ENCODE measurements at places on chromosomes 3 and 15.

GRCh38 chr3:160960568-160960967 is 144.6 kb downstream of the B3GALNT1 start:
- DNase-seq, result no peak

- DNase-seq, result no peak
Measured at GRCh38 chr3:126870608-126871210, 112.2 kb upstream of the PLXNA1 start.

- no peak for DNase-seq
Measured at GRCh38 chr3:112407214-112407887, 74.4 kb downstream of the CD200 start.

GRCh38 chr3:114632757-114633424 is 339.1 kb downstream of the TIGIT start:
- no peak for DNase-seq

DNA sequence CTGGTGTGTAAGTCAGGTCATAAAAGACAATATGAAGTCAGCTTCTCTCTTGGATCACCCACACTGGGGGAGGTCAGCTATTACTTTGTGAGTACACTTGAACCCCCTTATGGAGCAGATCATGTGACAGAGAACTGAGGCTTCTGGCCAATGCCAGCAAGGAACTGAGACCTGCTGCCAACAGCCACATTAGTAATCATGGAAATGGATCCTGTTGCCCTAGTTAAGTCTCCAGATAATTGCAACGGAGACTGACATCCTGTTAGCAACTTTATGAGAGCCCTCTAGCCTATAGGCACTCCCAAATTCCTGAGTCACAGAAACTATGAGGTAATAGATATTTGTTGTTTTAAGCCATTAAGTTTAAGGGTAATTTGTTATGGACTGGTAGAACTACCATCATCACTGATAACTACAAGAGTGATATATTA is 110.4 kb upstream of the GMNC start:
- DNase-seq, result no peak

DNA sequence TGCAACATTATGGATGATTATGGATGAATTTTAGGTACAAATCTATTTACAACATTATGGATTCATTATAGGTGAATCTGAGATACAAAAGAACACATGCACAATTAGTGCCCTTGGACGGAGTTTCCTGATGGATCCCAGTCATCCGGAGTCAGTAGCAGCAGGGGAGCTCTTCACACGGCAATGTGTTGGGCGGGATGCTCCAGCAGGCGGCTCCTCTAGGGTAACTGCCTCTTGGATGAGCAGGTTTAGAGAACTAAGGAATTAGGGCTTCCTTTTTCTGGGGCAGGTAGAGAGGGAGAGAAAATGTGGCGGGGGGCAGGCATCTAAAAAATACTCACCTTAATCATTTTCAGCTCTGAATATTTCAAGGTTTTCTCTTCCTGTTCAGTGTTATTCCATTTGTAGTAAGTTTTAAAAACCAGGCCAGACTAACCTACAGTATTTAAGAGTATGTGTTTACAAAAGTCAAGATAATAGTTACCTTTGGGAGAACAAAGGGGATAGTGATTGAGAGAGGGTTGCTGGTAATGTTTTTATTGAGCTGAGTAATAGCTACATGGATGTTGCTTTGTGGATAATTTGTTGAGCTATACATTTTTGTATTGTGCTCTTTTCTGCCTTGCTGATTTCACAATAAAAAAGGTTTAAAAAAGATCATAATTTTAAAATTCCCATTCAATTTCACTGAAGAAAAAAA is 27.4 kb upstream of the GOLM2 start:
- DNase-seq, result no peak

DNA sequence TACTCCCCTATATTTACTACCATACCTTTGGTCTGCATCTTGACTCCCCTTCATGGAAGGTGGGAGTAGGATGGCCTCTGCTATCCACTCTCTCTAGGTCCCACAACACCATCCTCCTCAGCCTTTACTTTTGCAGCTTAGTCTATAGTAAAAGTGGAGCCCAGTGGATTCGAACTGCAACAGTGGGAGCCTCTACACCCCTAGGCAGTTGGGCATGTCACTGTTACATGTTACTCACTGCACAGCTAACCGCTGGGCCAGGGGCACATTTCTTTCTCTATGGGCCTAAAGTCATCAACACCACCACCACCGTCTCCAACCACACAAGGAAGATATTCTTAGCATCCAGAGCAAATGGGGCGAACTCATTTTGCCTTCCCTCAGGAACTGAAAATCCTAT is 62.9 kb downstream of the KLF13 start:
- no peak for DNase-seq

DNA sequence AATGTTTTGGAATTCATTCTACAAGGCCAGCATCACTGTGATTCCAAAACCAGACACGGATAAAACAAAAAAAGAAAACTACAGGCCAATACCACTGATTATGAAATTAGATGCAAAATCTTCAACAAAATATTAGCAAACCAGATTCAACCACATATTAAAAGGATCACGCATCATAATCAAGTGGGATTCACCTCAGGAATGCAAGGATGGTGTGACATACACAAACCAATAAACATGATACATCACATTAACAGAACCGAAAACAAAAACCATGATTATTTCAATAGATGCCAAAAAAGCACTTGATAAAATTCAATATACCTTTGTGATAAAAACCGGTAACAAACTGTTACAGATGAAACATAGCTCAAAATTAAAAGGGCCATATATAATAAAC is 48.9 kb downstream of the DLG1 start:
- peak; percentile 35 for DNase-seq

DNA sequence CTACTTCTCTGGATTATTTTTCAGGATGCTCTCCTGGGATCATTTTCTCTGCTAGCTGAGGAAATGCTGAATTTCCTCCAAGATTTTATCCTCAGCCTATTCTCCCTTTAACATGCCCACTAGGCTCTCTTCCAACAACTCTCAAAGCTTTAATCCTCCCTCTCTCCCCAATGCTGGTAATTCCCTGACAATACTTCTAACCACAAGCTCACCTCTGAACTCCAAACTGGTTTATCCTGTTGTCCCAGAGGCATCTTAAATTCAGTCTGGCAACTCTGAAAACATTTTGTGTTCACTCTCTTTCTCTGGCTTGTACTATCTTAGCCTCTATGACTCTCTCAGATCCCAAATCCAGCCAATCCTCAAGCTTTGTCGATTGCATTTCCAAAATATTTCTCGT is 490.3 kb downstream of the MECOM start:
- DNase-seq, result no peak

DNA sequence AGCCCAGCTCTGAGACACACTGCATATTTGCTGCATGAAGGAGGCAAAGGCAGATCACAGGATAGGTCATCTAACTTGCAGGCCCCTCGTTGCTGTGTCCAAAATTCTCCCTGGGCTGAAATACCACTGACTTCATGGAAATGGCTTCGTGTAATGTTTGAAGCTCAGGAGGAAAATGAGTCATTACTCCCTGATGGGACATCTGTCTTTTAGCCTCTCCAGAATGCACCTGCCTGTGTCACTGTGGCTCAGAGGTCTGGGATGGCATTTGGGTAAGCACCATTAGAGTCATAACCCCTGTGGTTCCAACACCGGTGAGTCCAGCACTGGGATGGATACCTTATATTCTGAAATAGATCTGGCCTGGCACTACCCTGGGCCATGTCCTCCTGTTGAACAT is 51.5 kb downstream of the IL12A start:
- no peak for DNase-seq

- DNase-seq, result no peak
Measured at GRCh38 chr3:32321095-32321790, 70.4 kb upstream of the CMTM7 start.

- DNase-seq, result peak; percentile 3
Measured at GRCh38 chr3:53921296-53921695, 29.6 kb upstream of the SELENOK start.

GRCh38 chr15:79675982-79676381 is 220.8 kb downstream of the MTHFS start:
- no peak for DNase-seq

DNA sequence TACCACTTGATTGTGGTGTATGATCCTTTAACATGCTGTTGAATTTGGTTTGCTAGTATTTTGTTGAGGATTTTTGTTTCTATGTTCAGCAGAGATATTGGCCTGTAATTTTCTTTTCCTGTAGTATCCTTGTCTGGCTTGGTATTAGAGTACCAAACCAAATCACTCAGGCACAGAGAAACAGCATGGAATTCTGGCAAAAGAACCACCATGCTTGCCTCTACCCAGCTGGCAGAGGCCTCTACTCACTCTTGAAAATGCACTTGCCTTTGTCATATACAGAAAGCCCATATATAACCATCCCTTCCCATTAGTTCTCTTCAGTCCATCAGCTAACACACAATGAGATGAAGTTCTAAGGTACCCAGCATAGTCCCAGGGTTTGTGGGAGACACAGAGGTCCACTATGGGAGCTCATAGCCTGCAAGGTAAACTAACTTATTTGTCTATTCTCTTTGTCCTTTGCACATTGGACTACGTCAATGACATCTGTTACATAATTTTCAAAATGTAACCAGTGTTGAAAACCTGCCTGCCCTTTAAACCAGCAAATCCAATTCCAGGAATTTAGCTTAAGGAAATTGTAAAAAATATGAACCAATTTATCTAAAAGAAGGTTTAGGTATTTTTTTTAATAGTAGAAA is 82.1 kb upstream of the POMGNT2 start:
- DNase-seq, result no peak

DNA sequence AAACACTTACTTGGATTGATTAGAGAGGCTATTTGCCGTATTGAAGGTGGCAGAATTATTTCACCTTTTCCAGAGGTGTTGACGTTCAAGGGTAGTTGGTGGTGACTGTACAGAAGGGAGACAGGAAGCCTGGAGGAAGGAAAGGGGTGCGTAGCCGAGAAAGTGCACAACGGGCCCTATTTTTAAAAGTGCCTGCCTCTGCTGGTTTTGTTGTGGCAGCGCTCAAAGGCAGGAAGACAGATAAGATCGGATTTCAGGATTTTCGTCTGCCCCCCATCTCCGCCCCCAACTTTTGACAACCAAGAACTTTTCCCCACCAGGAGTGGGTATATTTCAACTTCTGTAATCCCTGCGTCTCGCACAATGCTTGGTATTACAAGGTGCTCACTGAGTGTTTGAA is 38.5 kb downstream of the SMAD3 start:
- no peak for DNase-seq

DNA sequence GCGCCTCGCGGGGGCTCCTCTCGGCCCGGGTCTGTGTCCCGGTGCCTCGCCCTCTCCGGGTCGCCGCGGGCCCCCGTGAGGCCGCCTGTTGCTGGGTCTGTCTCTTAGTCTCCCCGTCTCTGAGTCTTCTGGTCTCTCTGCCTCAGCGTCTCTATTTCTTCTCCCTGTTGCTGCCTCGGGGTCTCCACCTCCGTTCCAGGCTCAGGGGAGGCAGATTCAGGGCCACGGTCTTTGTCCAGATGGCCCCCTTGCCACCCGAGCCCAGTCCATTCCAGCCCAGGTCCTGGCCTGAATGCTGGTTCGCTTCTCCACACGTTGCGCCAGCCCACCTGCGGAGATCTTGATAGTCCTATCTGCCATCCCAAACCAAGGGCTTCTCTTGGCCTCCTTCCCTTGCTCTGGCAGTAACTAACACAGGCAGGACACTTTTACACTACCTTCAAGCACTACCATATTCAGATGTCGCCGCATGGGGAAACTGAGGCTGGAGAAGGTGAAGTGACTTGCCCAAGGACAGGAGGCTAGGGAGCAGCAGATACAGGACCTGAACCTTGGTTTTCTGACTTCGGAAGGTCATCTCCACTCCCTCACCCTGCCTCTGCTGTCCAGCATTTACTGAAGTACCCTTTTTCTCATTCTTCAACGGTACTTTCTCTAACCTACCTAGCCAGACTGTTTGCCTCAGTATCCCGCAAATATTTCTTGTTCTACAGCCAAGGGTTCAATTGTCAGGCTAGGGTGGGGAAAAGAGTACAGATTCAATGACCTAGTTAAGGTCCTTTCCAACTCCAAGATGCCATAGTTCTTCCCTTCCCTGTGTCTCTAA is 616 bp upstream of the IGDCC4 start:
- DNase-seq, result no peak

DNA sequence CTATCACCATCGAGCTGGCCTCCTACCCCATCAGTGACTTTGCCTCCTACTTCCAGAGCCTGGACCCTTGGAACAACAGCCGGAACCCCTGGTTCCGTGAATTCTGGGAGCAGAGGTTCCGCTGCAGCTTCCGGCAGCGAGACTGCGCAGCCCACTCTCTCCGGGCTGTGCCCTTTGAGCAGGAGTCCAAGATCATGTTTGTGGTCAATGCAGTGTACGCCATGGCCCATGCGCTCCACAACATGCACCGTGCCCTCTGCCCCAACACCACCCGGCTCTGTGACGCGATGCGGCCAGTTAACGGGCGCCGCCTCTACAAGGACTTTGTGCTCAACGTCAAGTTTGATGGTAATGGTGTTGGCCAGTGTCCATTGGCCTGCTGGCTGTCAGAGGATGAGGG is 6.1 kb downstream of the GRM2 start:
- no peak for DNase-seq

- no peak for DNase-seq
Measured at GRCh38 chr3:118495206-118495605, 539.4 kb downstream of the IGSF11 start.

DNA sequence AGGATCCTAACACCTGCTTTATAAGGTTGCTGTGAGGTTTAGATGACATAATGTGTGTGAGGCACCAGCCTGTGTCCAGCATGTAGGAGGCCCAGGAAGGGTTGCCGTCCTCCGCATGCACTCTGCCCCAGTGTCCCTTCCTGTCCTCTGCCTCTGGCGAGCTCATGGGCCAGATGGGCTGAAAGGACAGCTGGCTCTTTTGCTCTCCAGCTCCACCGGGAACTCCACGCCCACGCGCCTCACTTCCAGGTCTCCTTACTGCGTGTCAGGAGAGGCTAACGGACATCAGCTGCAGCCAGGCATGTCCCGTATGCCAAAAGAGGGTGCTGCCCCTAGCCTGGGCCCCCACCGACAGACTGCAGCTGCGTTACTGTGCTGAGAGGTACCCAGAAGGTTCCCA is 12.2 kb downstream of the MUC20 start:
- DNase-seq, result no peak

DNA sequence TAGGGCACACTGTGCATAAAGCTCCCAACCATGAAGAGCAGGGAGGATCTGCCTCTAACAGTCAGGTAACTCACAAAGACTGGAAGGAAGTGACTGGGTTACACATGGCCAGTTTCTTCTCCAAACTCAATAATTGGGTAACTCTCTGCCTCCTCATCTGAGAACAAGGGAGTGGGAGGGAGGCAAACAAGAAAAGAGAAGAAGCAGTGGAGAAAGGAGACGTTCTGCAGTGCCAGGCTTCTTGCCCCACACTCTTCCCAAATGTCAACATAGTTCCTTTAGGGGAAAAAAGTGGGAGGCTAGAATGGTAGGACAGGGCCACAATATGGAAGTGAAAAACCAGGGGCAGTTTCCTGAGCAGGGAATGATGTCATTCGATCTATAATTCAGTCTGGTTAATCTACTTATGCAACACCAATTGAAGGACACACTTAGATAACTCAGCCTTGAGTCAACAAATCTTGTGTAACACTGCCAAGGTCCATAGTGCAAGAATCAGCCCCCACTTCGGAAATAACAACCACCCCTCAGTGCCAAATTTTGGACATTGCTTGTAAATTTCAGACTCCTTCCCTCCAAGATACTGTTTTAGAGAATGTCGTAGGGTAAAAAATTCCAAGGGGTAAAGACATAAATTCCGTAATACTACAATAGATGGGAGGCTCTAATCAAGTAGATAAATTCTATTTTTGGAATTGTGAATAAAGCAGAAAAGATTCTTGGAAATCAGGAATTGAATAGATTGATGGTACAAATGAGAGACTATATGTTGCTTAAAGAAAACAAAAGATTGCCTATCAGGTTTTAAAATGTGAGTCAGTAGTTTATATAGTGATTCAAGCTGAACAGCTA is 143.0 kb downstream of the LPP start:
- DNase-seq, result no peak

- DNase-seq, result no peak
Measured at GRCh38 chr15:27993996-27994780, 104.9 kb downstream of the OCA2 start.
